CD4-positive, alpha-beta memory T cell (primary cell): ENCODE measurements at places on chromosomes 16 and 17. TPM values are rescaled to one million over a fixed set of nuclear protein-coding genes. Genes with fewer than 3 reads are reported as not detected.

DNA sequence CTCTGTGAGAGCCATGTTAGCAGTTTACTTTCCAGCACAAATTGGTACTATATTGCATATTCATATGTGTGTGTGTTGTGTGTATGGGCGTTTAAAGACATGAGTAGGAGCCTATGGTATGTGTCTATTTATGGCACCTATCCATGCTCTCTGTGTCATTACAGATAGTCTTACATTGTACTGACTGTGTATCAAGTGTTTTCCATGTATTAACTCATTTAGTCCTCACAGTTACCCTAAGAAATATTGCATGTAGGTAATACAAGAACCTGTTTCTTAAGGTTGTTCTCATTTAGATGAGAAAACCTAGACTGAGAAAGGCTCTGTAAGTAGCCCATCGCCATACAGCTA is 1.6 kb downstream of the ALG1 start:
- no peak for DNase-seq
- H3K36me3 ChIP-seq, result peaks cover 21% of the 10 kb centered on the region
- H3K4me3 ChIP-seq, result no peak overlapping the region
- no peak overlapping the region for H3K27ac ChIP-seq
- H3K4me1 ChIP-seq, result peaks cover 22% of the 10 kb centered on the region

LRRC75A gene
- polyA plus RNA-seq, result 0.72 TPM

KRTAP4-1 gene
- polyA plus RNA-seq, result not detected

- H3K27ac ChIP-seq, result no peak overlapping the region
- DNase-seq, result no peak
- H3K4me1 ChIP-seq, result no peaks in the 10 kb centered on the region
- H3K27me3 ChIP-seq, result no peaks in the 10 kb centered on the region
Observed at GRCh38 chr17:66767154-66767933, 67.6 kb upstream of the CACNG5 start.
